Effector CD8-positive, alpha-beta T cell (primary cell): ENCODE measurements at places on chromosomes 2 and 18.

- no peak for DNase-seq
These were observed 687.8 kb upstream of the DDX18 start for GRCh38 chr2:117126656-117127055.

DNA sequence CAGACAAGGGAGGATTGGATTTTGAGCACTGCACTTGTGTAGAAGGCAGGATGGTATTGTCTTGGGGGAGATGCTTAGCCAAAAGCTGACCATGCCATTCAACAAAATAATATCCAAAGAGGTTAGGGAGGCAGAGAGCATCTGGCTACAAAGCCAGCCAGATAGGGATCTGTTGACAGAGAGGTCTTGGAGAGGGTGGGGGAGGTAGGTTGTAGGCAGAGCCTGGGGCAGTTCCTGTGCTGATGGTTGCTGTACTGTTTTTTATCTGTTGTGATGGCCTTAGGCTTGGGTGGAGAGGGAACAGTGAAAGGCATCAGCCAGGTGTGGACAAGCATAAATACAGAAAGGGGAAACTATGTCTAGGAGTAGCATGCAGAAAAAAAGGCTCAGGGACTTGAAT lies 100.9 kb downstream of the AQP4 start:
- no peak for DNase-seq

GRCh38 chr2:233059797-233060500 lies at the start of gene INPP5D:
Gene INPP5D (plus strand): TSS chr2:233060342. CDS start chr2:233060479, 137 bp downstream.
- peak; percentile 54 for DNase-seq

DNA sequence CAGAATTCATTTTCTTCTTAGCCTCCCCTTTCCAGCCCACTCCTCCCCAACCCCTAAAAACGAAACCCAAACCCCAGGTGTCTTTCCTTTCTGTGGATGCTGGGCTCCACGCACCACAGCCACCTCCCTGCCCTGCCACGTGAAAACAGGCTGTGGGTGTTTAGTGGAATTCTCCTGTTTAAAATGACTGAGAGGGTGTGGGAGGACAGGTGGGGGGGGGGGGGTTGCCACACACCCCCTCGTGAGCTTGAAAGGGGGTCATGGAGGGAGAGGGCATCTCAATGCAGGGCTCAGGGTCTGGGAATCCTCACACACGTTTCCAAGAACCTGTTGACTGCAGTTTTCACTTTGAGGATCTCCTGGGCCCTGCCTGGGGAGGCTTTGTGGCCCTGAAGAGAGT lies 110.3 kb downstream of the FAM210A start:
- DNase-seq, result no peak

- DNase-seq, result no peak
These were observed 93.2 kb downstream of the CD226 start for GRCh38 chr18:69854455-69854854.

DNA sequence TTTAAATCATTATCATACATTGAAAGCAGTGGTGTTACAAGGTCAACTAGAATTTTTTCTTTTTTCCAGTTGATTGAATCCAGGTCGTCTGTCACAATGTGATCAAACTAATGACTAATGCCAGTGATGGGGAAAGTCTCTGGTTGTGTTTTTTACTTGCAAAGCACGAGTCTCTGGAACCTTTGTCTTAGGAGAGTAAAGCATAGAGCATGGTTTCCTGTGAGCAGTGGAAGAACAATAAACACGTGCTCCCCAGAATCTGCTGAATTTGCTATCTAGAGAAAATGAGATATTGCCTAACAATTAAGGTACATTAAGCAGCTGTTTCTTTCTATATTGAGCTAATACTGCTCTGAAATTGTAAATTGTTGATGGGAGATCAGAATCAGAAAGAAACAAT lies 1332.4 kb upstream of the TMEFF2 start:
- no peak for DNase-seq

- DNase-seq, result no peak
These were observed 31.7 kb downstream of the MRPL35 start for GRCh38 chr2:86230961-86231360.

- DNase-seq, result no peak
These were observed 55.3 kb upstream of the ALPP start for GRCh38 chr2:232323328-232323650.

GRCh38 chr2:39424951-39425350 lies 12.1 kb downstream of the MAP4K3 start:
- no peak for DNase-seq

DNA sequence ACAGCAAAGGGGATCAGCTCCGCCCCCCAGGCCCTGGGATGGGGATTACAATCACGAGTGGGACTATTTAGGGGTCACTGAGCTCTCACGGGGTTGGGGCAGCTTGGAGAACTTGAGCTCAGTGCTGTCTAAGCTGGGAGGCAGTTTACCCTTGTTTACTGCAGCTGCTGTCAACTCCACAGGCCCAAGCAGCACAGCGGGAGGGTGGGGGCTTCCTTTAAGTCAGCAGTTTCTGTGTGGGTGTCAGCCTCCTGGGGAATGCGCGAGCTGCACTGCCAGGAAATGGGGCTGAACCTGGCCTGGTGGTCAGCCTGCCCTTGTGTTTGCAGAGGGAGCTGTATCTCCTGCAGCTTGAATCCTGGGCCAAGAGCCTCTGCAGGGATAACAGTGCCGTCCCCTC lies 29.8 kb downstream of the TOGARAM2 start:
- DNase-seq, result no peak

DNA sequence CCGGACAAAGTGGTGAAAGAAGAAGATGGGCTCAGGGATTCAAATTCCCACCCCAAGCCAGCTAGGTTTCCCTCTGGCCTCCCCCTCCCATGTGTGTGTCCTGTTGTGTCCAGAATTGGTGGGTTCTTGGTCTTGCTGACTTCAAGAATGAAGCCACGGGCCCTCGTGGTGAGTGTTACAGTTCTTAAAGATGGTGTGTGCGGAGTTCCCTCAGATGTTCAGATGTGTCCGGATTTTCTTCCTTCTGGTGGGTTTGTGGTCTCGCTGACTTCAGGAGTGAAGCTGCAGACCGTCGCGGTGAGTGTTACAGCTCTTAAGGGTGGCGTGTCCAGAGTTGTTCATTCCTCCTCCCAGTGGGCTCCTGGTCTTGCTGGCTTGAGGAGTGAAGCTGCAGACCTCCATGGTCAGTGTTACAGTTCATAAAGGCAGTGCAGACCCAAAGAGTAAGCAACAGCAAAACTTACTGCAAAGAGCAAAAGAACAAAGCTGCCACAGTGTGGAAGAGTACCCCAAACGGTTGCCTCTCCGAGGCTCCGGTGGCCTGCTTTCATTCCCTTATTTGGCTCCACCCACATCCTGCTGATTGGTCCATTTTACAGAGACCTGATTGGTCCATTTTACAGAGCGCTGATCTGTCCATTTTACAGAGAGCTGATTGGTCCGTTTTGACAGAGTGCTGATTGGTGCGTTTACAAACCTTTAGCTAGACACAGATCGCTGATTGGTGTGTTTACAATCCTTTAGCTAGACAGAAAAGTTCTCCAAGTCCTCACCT lies 37.7 kb upstream of the KLF11 start:
- no peak for DNase-seq

DNA sequence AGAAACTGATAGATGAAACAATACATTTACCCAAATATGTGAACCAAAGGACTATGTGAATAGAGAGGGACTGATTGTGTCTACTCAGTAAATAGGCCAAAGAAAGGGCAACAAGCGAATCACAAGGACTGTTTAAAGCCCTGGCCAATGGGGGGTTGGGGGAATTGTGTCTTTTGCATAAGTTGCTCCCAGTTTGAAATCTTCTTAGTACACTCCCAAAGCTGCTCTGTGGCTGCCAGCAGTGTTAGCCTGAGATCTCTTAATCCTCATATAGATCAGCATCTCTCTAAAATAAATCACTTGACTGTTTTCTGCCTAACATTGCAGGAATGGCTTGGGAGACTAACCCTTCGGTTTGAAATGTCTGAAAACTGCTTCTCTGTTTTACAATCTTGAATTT lies 236.4 kb downstream of the PLCL1 start:
- no peak for DNase-seq

DNA sequence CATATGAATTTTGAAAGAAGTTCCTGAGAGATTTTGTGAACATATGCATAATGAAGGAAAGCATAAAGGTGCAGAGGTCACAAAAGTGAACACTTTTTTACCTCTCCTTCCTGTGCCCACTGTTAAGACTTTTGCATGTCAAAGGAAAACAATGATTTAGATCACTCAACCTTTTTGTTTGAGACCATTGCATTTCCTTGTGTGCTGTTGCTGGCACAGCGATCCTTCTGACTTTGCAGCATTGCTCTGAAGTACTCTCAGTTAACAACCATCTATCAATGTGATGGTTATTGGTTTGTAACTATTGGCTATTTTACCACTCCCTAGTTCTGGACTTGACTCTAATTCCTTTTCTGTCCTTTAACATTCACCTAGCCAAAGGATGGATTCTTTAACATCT lies 61.7 kb upstream of the TFPI start:
- no peak for DNase-seq

GRCh38 chr2:211994806-211995205 lies 543.8 kb downstream of the ERBB4 start:
- DNase-seq, result no peak

DNA sequence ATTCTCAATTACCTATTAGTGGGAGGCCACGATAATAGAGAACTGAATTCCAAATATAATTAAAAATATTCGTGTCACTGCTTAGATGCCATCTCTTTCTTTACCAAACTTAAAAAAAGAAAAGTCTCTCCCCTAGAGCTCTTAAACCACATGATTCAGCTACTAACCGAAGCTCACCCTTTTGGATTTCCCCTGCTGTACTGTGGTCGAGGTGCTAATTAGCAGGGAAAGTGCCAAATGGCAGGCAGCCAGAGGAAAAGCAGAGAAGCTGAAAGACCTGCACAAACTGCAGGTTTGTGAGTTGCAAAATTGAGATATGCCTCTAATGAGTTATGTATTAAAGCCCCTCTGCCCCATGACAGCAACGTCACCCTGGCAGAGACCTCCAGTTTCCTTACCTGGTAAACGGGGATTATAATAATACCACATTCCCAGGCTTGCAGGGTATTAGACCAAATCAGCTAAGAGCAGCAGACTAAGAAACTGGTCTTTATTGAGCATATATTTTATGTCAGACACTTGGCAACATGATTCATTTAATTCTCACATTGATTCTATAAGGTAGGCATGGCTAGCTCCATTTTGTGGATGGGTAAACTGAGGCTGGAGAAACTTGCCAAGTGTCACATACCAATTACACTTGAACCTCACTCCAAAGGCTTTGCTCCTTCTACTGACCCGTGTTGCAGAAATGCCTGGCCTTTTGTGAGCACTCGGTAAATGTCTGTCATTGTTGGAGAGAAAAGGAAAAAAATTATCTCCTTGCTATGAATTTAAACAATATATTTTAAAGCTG lies 259.7 kb downstream of the LPIN1 start:
- DNase-seq, result peak; percentile 17

GRCh38 chr2:207515671-207516070 lies 14.1 kb upstream of the CREB1 start:
- no peak for DNase-seq

GRCh38 chr2:12278217-12278750 lies 438.5 kb upstream of the TRIB2 start:
- DNase-seq, result no peak

DNA sequence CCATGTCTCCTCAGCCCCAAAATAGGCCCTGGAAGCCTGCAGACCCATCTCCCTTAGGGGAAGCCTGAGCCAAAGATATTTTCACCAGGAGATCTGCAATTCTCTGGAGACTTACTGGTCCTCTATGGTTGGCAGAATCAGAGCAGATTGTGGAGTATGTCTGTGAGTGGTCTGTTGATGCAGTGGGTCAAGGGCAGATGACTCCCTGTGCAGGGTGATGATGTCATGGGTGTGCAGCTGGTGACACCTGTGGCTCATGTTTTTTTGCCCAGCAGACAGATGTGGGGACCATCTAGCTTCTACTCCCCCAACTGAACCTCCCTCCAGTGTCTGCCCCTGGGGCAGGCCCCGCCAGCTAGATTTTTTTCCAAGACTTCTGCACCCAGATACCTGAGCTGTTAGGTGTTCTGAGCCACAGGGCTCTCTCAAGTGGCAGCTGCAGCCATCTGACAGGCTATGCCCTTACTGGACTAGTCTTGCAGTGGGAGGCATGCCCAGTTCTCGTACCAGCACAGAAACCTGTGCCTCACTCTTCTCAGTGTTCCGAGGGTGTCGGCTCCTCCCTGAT lies 558.7 kb upstream of the LRRTM1 start:
- no peak for DNase-seq

DNA sequence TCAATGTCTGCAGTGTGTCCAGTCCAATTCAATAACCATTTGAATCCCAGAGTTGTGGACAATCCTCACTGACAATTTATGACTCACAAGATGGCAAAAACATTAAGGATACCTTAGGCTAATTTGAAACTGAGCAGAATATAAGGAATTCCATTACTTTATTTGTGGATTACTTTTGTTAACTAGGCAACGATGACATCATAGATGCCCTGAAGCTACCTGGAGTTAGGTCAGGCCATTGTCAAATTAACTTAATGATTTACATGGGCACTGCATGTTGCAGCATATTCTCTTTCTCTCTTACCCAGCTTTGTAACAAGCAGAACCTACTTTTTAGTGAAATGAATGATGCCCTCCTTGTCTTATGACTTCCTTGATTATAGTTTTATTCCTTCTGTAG lies 100.0 kb upstream of the CDCA7 start:
- no peak for DNase-seq

GRCh38 chr18:32315881-32316280 lies 126.0 kb downstream of the MEP1B start:
- DNase-seq, result no peak

DNA sequence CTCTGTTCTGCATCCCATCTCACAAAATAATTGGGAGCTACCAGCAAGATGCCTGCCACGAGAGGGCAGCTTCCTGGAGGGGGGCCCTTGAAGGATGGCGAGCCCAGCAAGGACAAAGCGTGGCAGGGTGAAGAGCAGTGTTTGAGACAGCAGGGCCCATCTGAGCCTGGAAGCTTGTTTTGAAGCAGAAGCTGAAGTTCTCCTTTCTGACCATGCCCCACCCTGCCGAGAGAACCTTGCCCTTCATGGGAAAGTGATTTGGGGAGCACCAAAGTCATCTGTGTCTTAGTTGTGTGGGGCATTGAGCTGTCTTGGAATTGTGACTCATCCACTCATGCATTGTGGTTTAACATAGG lies 216.3 kb downstream of the BCL11A start:
- DNase-seq, result no peak

DNA sequence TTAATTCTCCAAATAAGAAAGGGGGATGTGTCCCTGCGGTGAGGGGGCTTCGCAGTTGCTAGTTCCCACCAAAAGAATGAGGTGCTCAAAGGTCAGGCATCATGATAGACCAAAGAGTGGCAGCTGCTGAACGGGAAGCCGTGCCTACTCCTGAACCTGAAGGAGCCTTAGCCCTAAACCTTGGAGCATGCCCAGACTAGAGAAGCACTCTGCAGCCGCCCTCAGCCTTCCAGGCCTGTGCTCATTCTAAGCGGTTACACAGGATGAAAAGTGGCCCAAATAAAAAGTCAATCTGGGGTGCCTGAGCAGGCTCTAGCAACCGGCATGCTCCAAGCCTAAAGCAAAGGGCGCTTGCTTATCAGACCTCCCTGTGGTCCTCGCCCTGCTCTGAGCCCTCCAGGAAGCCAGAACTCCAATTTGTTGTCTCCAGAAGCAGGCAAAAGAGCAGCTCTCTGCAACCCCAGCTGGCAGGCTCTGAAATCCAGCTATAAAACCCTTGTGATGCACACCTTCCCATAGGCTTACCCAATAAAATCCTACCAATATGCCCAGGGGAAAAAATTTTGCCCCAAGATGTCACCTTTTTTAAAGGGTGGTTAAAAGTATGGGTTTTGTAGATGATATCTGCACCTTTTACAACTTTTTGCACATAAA lies 17.5 kb downstream of the UXS1 start:
- DNase-seq, result no peak
